ENCODE measurements at places on chromosomes 7 and 10.

GRCh38 chr7:157375410-157375809 lies 38.6 kb downstream of the DNAJB6 start:
- DNase-seq: no peak

- no peak for DNase-seq
Observed at GRCh38 chr10:20927456-20927855, 30.3 kb upstream of the NEBL start.

DNA sequence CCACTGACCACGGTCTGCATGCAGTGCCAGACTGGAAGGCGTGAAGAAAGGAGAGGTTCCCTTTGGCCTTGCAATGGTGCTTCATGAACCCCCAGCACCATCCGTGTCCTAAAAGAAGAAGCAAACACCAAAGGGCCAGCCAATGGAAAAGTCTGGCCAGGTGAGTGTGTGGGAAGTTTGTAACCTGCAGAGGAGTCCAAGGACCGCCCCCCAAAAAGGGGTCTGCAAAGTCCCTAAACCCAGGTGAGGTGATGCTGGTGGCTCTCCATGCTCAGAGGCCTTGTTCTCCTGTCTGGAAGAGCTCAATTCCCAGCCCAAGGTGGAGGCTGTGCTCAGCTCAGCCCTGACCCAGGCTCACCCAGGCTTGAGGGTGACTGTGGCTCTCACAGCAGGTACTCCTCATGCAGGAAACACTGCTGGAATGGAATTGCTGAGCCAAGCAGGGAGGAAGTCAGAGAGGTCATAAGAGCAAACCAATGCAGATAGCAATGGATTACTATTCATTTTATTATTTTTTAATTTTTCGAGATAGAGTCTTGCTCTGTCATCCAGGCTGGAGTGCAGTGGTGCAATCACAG lies 52.4 kb upstream of the NANOS1 start:
- DNase-seq: no peak

- DNase-seq: no peak
Observed at GRCh38 chr7:24406053-24406788, 122.2 kb downstream of the NPY start.

DNA sequence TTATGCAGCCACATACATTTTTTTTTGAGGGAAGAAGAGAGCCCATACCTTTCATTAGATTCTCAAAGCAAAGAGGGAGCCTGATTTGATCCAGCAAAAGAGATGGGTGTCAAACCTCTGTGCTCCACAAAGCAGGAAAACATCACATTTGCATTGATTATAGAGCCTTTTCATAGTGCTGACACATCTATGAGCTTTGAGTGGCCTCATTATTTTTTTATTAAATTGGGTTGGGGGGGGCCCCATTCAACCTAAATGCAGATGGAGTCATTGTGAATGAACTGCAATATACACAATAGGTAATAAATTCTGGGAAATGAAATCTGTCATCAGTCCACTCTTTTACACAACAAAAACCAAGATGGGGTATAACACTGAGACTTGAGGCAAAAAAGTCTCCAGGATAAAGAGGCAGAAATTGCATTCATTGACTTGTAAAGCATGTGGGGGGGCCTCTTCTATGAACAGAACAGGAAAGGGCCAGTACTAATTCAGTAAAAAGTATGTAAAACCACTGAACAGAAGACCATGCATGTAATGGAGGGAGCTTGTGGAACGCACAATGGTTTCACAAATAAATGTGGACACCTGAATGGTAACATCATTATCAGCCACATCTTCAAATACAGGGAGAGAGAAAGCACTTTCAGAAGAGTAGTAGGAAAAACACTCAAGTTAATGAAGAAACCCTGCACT lies 17.7 kb upstream of the ASB4 start:
- DNase-seq: no peak

DNA sequence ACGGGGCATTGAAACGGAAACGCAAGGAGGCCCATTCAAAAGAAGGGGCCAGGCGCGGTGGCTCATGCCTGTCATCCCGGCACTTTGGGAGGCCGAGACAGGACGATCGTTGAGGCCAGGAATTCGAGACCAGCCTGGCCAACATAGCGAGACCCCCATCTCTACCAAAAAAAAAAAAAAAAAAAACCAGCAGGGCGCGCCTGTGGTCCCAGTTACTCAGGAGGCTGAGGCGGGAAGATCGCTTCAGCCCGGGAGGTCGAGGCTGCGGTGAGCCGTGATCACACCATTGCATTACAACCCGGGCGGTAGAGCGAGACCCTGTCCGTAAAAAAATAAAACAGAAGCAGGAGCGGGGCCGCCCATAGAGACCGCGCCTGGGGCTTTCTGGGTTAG lies 396 bp downstream of the PSMG3 start:
- no peak for DNase-seq

DNA sequence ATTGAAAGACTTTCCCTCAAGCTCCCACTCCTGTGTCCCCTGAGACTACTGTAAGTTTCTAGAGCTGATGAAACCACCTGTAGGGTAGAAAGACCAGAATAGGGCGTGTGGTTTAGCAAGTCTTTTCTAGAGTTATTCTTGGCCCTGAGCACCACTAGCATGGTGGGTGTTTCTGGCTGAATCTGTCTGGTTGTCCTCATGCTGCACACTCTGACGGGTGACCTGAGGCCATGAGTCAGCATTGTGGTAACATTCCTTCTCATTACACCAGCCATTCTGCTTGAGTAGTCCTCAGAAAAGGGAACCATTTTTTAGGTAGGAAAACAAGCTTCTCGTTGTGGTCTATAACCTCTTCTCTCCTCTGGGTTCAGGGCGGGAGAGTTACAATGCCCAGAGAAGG lies 250.3 kb downstream of the SNX13 start:
- DNase-seq: no peak

GRCh38 chr10:3805791-3806461 lies 20.9 kb upstream of the KLF6 start:
- DNase-seq: no peak

GRCh38 chr7:47965456-47965855 lies 14.0 kb downstream of the HUS1 start:
- no peak for DNase-seq

- no peak for DNase-seq
Observed at GRCh38 chr7:37287131-37287855, 161.4 kb downstream of the ELMO1 start.

DNA sequence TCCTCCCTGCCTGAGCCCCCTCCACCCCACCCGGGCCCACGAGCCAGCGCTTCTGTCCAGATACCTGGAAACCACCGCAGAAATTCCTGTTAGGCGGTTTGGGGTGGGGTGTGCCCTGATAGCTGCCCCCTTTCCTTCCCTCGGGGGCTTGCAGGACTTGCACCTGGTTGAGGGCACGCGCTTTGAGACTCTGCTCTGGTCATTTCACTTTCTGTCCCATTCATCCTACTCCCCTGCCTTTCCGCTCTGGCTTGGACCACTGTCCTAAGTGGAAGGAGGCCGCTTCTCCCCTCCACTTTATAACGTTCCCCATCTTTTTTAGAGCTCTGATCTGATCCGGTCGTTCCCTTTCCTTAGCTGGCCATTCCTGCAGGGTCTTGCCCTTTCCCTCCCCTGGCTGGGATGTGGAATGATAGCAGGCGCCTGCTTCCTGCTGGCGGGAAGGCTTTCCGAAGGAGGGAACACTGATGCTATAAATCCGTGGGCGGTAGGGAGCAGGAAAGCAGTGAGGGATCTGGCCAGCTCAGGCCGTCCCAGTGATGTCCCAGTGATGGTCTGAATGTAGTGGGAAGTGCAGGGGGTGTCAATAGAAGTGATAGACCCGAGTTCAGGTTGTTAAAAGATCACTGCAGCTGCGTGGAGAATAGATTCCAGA lies 852 bp upstream of the PRKAR1B start:
- DNase-seq: no peak

DNA sequence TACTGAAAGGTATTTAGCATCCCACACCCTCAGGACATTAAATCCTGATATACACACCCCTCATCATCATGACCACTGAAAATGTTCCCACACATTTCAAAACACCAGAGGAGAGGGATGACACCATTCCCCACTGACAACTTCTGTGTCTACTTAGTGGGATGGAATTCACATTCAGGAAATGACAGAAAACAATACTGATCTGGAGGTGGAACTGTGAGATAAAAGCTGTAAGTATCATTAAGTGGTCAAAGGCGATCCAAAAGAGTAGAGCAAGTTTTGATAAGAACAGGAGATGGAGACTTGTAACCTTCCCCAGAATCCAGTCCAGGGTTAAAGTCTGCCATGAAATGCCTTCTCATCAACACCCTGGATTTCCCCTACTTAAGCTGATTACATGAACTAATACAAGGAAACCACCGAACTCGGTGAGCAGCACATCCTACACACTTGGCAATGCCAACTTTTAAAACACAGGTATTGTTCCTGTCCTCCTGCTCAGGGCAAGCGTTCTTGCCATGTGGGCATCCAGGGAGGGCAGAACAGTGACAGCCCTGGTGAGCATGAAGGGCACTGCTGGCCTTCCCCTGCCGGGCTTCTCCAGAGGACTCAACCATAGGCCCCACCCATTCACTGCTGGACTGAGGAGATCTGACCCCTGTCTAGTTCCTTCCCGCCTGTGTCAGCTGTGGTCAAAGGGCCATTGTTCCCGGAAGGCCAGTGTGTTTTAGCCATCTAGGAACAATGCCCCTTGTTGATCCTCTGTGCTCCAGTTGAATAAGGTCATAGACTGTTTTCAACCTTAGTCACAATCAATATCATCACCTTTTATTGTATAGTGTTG lies 85.0 kb downstream of the SGMS1 start:
- DNase-seq: no peak

- DNase-seq: no peak
Observed at GRCh38 chr10:77071001-77071511, 566.6 kb downstream of the KCNMA1 start.

DNA sequence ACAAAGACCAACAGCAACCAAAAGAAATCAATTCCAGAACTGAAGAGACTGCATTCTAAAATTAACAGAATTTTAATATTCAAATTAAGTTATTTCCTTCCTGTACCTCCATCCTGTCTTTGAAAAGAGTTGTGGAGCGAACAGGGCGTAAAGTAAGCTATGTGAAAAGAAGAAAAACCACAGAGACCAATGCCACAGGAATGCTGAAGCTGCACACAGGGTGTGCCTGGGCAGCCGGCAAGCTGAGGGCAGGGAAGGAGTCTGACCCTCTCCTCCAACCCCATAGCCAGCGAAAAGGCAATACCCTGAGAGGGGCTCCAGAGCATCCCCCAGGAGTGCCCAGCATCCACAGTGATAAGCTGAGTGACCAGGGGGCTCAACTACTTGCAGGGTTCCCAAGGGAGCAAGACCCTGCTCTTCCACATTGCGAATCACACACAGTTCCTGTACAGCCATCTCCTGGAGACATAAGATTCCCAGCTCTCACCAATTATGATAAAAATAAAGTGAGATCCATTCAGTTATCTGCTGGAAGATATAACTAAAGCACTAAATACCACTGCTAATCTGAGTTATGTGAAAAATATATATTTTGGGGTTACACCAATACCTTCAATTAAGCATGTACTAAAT lies 93.8 kb downstream of the PARD3 start:
- no peak for DNase-seq

- DNase-seq: no peak
Observed at GRCh38 chr7:152984421-152984820, 224.9 kb downstream of the ACTR3B start.

DNA sequence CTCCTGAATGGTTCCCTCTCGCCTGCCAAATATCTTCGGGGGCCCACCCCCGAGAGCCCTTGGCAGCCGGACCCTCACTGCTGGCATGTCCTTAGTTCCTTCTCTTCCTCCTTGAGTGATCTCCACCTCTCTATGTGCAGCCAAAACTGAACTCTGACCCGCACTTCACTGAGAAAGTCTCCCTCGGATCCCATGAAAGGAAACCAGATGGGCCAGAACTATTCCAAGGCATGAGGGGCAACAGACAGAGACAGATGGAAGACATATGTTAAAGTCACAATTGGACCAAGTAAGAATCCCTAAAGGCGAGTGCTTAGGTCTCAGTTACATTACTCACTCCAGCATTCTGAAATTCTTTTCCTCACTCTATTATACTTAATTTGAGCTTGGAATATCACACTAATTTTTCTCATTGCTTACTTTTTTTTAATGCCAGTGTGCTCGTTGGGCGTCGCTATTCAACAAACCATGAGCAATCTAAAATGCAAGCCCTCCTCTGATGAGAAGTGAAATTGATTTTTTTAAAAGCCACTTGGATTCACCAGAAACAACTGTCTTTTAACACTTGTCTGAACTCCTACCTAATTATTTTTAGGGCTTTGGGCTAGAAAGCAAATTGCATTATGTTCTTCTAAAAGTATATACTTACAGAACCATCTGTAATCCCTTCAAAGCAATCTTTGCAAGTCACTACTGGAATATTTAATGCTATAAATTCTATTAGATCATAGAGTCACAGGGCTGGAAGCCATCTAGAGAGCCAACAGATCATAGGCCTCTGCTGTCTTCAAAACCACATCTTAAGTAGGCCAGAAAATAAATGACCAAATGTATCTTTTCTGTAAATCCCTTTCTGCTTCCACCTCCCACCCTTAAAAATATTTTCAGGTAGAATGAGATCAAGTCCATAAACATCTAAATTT lies 43.3 kb upstream of the EZH2 start:
- no peak for DNase-seq

DNA sequence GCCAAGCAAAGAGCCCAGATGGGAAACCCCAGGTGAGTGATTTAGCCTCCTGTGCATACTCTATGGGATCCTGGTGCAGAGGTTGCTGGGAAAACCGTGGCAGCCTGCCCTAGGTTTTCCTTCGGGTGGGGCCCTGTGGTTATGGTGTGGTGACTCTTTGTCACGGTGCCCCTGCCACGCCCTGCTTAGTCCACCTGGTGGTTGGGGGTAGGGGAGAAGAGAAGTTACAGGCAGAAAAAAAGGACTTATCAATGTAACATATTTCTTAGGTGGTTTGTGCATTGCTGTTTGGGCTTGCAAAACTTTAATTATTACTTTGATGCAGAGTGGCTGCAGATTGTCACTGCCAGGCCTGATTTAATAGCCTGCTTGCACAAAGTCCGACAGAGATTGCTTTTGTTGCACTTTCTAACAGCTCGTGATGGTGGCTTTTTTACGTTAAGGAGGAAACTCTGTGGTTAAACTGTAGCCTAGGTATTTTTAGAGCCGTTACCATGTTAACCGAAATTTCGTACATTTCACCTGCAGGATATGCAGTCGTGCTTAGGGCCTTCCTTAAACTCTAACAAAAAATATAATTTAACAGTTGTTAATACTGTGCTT lies 197.4 kb downstream of the RNLS start:
- no peak for DNase-seq

DNA sequence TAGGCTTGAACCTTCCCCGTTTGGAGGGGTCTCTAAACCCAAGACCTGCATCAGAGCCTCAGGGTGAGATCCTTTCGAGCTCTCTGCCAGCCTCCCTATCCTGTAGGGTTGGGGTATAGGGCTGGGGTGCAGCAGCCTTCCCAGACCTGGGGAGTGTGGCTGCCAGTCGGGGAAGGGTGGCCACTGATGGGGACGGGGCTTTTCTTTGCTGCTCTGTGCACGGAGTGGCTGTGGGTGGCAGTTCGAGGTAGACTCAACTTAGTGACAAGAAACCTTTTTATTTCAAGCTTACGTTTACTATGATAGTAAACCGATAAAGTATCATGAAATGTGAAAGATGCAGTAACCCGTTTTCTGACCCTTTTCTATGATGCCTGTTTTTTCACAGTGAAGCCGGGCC lies 13.0 kb downstream of the ZNF316 start:
- DNase-seq: no peak

GRCh38 chr7:78420001-78420400 lies 621.4 kb downstream of the PHTF2 start:
- DNase-seq: no peak

- DNase-seq: no peak
Observed at GRCh38 chr7:51234139-51234538, 82.5 kb downstream of the COBL start.
